ENCODE measurements at places on chromosomes 5 and 9. TPM values are rescaled to one million over a fixed set of nuclear protein-coding genes. Genes with fewer than 3 reads are reported as not detected.

The DMRT2 gene
- total RNA-seq = 2.5 TPM

The SHOC1 gene
- 0.25 TPM for total RNA-seq

GRCh38 chr5:156164306-156164705 lies 162.7 kb upstream of the SGCD start:
- DNase-seq = no peak

The GPR150 gene
- 1.7 TPM for total RNA-seq

DNA sequence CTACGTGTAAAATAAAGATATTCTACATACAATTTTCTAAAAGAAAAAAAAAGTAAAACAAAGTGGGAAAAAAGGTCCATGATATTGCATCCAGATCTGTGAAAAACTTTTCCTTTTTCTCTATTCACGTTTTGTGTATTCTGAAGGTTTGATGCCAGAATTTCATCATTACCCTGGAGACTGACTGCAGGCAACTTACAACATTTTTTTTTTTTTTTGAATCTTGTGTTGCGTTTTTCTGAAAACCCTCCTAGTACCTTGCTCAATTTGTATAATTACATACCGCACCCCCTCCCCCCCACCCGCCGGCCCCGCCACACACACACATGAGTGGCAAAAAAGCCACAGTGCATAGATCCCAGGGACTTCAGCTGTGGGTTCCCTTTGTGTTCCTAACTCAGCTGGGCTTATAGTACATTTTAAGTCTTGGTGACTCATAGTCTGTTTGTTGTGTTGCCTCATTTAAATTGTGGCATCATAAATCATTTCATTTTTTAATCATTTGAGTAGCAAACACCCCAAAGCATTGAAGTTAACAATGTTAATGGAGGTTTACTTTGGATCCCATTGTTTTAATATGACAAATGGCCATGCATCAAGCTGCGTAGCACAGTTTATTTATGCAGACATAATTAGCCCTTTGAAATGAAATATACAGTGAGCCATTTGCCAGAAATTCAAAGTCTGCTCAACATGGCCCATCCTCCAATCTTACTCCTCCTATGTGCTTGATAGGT lies 36.0 kb downstream of the PRDM6 start:
- DNase-seq = no peak

DNA sequence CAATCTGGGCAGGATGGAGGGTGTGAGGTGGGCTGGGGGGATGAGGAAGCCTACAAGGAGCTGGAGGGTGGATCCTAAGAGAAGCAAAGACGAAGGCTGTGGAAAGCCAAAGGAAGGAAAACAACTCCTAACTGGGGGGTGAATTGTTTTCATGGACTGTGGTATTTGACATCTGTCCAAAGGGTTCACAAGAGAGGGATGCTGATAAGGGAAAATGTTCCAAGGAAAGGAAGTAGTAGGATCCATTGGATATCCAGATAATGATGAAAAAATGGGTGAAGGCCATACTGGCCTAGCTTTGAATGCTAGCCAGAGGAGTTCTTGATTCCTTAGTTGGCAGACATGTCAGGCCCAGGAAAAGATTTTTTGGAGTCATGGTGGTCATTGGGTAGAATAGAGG lies 51.8 kb upstream of the FOXI1 start:
- no peak for DNase-seq

GRCh38 chr5:75756981-75757380 lies 39.7 kb upstream of the POC5 start:
- no peak for DNase-seq

DNA sequence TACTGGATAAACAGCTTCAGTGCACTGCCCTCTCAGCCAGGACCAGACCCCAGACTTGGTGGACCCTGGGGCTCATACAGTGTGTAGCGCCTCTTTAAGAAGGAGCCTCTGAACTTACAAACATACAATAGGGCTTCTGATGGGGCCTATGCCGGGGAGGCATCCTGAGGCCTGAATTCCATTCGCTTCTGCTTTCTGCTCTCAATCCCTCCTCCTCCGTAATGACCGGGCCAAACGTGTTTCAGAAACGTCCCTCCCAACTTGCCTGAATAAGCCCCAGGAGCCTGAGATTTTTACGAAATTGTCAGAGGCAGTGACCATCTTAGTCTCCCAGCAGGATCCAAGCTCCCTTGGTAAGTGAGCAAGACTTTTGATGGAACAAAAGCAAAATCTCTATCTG lies 128.1 kb upstream of the BOD1 start:
- DNase-seq = no peak

GRCh38 chr5:54959673-54960418 lies 25.5 kb downstream of the ESM1 start:
- DNase-seq = no peak

DNA sequence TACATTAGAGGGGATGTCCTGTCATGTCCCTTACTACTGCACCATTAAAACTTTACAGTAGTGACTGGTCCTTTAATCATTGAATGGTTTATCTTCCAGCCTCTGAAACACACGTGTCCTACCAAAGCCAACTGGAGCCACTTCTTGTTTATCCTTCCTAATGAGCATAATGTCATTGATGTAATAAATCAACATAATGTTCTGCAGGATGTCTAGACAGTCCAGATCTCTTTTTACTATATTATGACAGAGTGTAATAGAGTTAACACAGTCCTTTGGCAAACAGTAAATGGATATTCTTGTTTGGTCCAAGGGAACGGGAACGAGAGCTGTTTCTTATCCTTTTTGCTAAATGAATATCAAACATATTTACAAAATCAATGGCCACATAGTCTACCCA lies 88.1 kb upstream of the PTPRD start:
- DNase-seq = no peak

GRCh38 chr5:160904591-160904990 lies 52.6 kb upstream of the ATP10B start:
- no peak for DNase-seq

DNA sequence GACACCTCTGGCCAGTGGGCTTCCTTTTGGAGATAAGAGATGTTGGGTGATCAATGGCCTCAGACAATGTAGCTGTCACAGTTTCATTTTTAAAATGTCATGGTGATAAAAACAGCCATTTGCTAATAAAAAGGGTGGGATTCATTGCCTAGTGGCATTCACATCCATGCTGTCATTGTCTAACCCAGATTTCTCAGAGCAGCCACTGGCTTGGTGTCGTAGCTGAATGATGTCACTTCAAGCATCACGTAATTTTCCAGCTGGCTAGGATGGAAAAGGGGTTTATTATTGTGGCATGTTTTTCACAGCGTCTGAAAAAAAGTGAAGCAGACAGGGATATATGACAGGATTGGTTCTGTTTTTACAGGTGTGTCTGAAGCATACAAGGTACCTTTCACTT lies 184.7 kb downstream of the AOPEP start:
- no peak for DNase-seq

- DNase-seq = no peak
These were observed 211.7 kb downstream of the ENC1 start for GRCh38 chr5:74428876-74429275.

- DNase-seq = no peak
These were observed 108.1 kb downstream of the CACNA1B start for GRCh38 chr9:137985637-137986071.

The PCSK5 gene
- 22.6 TPM for total RNA-seq

The AMBP gene
- not detected for total RNA-seq

GRCh38 chr9:114347675-114348074 lies 18.0 kb downstream of the ORM2 start:
- no peak for DNase-seq

GRCh38 chr9:36036780-36037548 lies at the start of gene RECK:
RECK (plus strand) TSS chr9:36036913; CDS start chr9:36036999, 86 bp downstream.
- DNase-seq = no peak

The IFNA2 gene
- not detected for total RNA-seq

GRCh38 chr9:15944341-15944740 lies 391.5 kb downstream of the CCDC171 start:
- DNase-seq = no peak

DNA sequence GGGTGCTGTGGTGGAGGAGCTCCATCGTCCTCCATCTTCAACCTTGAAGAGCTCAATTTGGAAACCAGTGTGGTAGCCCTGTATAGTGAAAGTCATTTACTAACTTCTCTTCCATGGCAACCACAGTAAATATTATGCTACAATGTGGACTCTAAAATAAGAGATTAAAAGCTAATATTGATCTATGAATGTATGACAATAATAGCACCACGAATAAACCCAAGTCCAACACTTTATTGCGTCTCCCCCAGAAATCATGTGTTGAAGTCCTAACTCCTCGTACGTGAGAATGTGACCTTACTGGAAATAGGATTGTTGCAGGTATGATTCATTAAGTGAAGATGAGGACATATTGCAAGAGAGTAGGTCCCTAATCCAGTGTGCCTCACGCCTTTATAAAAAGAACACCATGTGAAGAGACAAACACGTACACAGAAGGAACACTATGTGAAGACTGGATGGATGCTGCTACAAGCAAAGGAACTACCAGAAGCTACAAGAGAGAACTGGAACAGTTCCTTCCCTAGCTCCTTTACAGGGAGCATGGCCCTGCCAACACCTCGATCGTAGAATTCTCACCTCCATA lies 276.2 kb downstream of the PDE4D start:
- DNase-seq = no peak

GRCh38 chr9:2341126-2341525 lies 280.5 kb upstream of the VLDLR start:
- DNase-seq = no peak

The WNK2 gene
- 24.8 TPM for total RNA-seq

The ANXA2R gene
- total RNA-seq = 10.6 TPM

DNA sequence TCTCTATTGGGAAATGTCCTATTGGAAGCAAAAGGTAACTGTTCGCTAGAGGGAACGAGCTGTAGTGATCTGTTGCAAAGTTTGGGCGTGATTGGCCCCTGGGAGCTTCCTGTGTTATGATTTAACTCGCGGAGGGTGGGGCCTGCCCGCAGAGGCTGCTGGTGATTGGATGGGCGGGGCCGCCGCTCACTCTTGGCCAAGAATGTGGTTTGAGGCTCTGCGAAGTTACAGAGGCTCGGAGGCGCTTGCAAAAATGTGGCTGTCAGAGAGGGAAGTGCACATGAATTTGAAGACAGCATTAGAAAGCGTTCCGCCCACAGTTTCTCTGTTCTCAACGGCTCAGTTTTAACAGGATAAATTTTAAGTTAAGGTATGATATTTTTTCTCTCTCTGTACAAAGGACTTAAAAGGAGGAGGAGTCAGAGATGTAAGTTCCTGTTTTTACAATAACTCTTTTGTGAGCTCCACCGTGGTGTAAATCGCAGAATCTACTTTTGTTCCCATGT lies 46.9 kb downstream of the CNTRL start:
- DNase-seq = no peak

The TSSK1B gene
- total RNA-seq = 1.2 TPM

DNA sequence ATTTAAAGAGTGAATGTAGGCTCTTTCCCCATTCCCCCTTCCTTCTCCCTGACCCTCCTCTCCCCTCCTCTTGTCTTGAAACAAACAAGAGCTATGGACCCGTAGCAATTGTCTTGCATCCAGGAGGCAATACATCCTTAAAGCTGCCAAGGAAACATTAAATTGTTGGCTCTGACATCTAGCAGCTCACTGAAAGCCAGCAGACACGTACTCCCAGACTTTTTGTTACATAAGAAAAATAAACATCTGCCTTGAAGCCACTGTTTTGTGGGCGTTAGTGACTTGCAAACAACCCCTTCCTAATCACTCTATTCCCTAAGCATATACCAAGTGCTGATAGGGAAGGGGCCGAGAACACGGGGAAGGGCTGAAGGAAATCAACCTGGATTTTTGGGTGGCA lies 8.6 kb downstream of the SLC45A2 start:
- no peak for DNase-seq

The SPATA31E1 gene
- total RNA-seq = not detected

DNA sequence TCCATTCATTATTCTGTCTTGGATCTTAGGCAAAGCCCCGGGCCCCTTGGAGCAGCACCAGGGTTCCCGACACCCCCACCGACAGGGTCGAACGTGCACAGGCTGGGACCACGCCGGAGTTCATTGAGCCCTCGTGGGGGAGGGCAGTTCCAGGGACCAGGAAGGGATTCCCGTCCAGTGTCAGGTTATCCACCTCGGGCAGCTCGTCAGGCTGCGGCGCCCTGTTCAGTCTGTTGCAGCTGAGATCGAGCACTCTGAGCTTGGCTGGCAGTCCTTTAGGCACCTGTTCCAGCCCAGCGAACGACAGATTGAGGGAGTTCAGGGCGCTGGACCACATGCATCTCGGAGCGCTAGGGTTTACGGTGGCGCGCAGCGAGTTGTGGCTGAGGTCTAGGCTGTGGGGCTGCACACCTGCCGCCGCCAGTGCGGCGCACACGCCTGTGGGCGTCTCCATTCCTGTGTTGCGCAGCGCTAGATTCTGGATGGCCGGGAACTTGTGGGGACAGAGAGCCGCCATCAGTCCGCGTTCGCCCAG lies 1.1 kb downstream of the CD14 start:
- no peak for DNase-seq

Measured in vagina (tissue), 2 donors.